ENCODE measurements at places on chromosomes 12 and 14.

GRCh38 chr12:53624458-53624857 lies 1.7 kb downstream of the ATF7 start:
- no peak for DNase-seq

DNA sequence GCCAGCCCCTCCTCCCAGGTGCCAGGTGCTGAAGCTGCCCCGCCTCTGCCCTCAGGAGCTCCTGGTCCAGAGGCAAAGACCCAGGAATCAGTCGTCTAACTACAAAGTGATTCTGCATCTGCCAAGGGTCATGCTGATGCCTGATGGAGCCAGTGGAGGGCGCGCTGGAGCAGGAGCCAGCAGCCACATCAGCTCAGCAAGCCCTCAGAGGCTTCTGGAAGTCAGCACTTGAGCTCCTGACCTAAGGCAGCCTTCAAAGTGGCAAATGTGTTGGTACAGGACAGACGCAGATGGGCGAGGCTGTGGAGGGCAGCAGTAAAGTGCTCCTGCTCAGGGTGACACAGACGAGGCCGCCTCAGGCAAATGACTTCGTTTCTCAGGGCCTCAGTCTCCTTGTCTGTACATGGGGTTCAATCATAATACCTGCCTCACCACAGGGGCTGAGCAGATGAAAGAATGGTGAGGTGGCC lies 10.9 kb downstream of the C12orf43 start:
- no peak for DNase-seq

- no peak for DNase-seq
Observed at GRCh38 chr12:122187466-122187865, 4.5 kb downstream of the LRRC43 start.

- DNase-seq: no peak
Observed at GRCh38 chr12:69123919-69124638, 115.3 kb upstream of the CPSF6 start.

GRCh38 chr12:110928700-110929099 lies 8.3 kb upstream of the MYL2 start:
- DNase-seq: no peak

- DNase-seq: no peak
Observed at GRCh38 chr12:104687823-104688573, 231.2 kb downstream of the CHST11 start.

- DNase-seq: no peak
Observed at GRCh38 chr14:101155575-101155974, 252.1 kb upstream of the RTL1 start.

GRCh38 chr12:61713121-61713520 lies 547.1 kb upstream of the USP15 start:
- no peak for DNase-seq

GRCh38 chr14:55077170-55078151 lies 26.0 kb downstream of the MAPK1IP1L start:
- DNase-seq: no peak

- DNase-seq: no peak
Observed at GRCh38 chr14:101126731-101127130, 223.2 kb upstream of the RTL1 start.

- no peak for DNase-seq
Observed at GRCh38 chr12:3655328-3655900, 97.5 kb downstream of the CRACR2A start.

DNA sequence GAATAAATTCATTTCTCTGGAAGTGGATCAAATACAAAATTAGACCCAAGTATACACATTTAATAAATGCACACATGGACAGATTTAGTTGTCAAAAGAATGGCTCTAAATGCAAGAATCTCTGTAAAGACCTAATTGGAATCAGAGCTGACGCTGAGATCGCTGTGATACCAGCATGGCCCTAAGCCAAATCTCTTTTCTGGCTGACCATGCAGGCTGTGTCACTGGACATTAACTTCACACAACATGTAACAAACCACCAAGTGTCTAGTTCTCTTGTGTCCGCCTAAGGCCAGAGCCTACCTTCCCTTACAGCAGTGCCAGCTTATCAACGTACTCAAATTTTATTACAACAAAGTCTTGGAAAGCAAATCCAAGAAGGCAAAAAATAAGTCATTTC lies 127.5 kb downstream of the MED13L start:
- DNase-seq: no peak

GRCh38 chr12:100266585-100266834 lies 369 bp downstream of the DEPDC4 start:
- DNase-seq: no peak

- peak; percentile 83 for DNase-seq
Observed at GRCh38 chr12:122849352-122850047, 14.2 kb downstream of the HIP1R start.

- no peak for DNase-seq
Observed at GRCh38 chr12:49548822-49549648, 10.2 kb downstream of the KCNH3 start.

DNA sequence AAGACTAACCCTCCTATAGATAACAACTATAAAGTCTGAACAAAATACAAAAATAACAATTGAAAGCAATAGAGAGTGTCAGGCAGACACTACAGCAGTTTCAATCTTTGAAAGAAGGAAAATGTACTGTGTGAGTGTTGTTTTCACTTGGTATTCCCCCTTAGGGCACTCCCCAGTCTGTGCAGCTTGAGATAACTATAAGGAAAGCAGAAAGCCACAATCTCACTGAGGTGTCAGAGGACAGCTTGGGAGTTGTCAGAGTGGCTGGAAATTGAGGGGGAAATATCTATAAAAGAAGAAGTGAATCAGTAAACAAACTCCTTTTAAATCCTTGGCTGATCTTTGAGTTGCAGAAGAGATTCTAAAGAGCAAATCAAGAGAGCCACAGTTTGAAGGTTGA lies 364.8 kb downstream of the NELL2 start:
- DNase-seq: no peak

- no peak for DNase-seq
Observed at GRCh38 chr12:58757422-58757821, 162.9 kb downstream of the LRIG3 start.

DNA sequence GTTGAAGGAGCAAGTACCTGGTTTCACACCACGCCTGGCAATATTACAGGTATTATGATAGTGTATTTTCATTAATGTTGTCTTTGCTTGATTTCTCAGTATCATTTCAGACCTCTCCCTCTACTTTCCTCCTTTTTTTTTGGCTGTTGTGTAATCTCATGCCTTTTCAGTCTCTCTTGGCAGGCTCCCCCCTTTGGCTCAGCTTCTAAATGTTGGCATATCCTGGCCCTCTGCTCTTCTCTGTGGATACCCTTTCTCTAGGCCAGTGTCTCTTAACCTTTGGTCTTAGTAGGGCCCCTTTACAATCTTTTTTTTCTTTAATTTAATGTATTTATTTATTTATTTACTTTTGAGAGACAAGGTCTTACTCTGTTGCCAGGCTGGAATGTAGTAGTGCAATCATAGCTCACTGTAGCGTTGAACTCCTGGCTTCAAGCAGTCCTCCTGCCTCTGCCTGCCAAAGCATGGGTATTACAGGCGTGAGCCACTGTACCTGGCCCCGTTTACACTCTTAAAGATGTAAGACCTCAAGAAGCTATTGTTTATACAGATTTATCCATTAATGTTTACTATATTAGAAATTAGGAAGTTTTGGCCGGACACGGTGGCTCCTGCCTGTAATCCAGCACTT lies 12.8 kb downstream of the MTHFD1 start:
- DNase-seq: no peak

- no peak for DNase-seq
Observed at GRCh38 chr14:33908540-33909223, 42.2 kb downstream of the EGLN3 start.

- no peak for DNase-seq
Observed at GRCh38 chr12:120013659-120014380, 24.8 kb downstream of the BICDL1 start.

DNA sequence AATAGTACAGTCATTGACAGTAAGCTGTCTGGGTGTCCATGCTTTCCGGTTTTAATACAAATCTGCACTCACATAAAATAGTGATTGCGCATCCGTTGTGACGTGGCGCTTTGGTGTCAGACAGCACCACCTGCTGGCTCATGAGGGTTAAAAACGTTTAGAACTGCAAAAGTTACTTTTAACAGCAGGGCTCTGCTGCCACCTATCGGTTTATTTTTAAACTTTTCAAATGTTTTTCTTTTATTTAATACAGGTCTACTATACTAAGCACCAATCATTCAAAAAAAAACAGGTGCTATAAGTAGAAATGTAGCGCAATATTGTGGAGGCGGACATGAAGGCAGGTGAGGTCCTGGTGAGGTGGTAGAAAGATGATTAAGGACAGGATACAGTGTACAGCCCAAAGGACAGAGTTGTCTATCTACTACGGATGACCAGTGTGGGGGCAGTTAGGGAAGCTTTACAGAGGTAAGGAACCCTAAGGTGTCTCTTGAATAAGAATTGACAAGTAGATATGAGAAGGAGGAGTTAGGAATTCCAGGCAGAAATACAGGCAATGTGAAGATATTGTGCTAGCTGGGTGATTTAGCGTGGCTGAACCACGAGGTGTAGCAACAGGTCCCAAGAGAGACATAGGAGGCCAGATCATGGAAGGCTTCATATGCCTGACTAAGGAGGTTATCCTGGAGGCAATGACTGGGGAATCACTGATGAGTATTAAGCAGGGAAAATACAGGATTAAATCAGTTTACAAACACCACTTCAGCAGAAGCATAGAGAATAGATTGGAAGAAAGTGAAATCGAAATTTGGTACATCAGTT lies 91.5 kb upstream of the PRB2 start:
- peak; percentile 60 for DNase-seq

GRCh38 chr14:34935488-34935887 lies 47.3 kb upstream of the SRP54 start:
- DNase-seq: no peak

- DNase-seq: no peak
Observed at GRCh38 chr14:95655461-95655860, 30.8 kb upstream of the TCL1B start.

DNA sequence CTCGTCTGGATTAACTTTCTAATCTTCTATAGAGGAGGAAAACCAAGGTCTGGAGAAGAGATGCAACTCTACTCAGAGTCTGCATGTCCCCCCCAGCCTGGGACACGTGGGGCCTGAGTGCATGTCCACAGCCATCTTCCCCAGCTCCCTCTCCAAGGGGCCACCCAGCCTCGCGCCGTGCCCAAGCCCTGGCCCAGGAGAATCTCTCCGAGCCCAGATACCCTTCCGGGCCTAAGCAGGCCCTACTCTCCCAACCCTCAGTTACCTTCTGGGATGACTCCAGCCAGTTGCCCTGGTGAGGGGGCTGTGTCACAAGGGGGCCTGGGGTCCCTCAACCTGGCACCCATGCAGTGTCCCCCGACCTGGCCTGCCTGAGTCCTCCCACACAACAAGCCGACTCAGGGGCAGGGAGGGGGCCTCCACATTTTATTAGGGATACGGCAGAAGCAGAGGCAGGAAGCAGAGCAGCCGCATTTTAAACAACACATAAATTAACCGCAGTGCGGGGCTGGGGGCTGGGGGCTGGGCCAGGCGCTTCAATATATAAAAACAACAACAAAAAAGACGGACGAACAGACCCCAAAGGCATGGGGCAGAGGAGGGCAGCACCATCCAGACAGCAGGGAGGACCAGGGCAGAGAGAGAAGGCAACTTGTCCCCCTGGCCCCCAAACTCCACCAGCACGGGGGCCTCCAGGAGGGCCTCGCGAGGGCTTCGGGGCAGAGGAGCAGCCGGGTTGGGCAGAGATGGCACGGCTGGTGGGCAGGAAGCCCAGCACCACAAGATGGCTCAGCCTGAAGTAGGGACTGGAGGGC lies 37.3 kb downstream of the NCKAP5L start:
- no peak for DNase-seq

Measured in amygdala (tissue), 56 donors.